ENCODE measurements at places on chromosomes 7 and 10.
A peak's percentile ranks its signal among the peaks of the same experiment; 100 is the strongest.

DNA sequence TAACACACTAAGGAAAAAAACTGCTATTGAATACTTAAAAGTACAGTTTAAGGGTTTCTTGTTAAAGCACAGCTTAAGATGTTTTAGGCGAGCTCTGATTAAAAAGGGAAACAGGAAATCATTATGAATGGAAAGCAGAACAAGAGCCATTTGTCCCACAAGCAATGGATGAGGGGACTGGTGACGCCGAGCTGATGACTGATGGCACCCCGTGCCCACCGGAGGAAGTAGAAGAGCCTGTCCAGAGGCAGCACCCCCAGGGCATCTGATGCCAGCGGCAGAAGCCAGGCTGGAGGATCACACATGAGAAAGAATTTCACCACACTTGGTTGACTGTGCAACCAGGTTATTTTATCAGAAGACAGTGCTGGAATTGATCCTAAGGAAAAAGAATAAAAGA is 15.0 kb upstream of the INSIG1 start:
- no peak for DNase-seq

GRCh38 chr10:104127411-104127810 is 5.4 kb downstream of the SFR1 start:
- no peak for DNase-seq

- DNase-seq: no peak
These were observed 34.3 kb downstream of the TPST1 start for GRCh38 chr7:66239467-66239856.

DNA sequence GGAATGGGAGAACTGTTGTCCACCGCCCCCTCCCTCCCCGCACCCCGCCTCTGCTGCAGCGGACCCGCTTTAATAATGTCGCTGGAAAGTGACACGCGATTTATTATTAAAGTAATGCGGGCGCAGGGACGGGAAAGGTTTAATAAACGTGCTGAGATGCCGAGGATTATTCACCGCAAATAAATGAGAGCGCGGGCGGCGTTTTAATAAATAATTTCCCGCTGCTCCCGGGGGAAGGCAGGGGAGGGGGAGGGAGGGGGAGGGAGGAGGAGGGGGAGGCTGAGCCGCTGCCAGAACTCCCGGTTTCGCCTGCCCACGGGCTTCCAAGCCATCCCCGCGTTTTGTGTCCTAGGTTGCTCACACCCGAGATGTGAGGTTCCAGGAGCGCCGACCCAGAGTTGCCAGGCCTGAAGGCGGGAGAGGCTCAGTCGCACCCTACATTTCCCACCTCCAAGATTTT is 5.1 kb downstream of the KAZALD1 start:
- DNase-seq: no peak

GRCh38 chr7:13615679-13616078 is 373.8 kb downstream of the ETV1 start:
- no peak for DNase-seq

DNA sequence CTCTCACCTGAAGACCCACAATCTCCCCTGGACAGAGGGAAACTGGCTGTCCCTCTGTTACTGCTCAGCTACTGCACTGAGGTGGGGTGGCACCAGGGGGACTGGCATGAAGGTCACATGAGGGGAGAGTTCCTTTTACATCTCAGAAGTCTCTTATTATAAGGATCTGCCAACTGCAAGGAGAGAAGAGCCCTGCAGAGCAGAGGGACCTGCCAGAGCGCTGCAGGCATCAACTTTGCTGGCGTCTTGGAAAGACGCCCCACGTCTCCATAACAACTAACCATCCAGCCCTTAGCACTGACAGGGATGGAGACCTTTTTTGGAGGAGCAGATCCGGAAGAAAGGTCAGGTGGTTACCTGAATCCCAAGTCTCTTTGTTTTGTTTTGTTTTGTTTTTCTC is 218.6 kb downstream of the KCNMA1 start:
- no peak for DNase-seq

GRCh38 chr10:126060261-126060931 is 164.0 kb downstream of the FANK1 start:
- no peak for DNase-seq

DNA sequence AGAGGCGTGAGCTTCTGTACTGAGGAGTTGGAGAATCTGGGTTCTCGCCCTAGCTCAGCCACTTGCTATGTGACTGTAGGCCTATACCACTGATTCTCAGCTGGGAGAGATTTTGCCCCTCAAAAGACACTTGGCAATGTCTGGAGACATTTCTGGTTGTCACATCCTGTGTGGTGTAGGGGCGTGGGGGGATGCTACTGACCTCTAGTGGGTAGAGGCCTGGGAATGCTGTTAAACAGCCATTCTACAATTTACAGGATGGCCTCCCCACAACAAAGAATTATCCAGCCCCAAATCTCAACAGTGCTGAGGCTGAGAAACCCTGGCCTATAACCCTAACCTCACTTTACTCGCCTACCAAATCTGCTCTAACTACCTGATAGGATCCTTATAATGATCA is 58.8 kb upstream of the GAD2 start:
- DNase-seq: no peak

- no peak for DNase-seq
These were observed 376.3 kb downstream of the IPMK start for GRCh38 chr10:57891201-57892006.

- no peak for DNase-seq
These were observed 76.4 kb upstream of the LRRC17 start for GRCh38 chr7:102836191-102836919.

GRCh38 chr10:20858292-20859124 is 38.6 kb downstream of the NEBL start:
- DNase-seq: no peak

DNA sequence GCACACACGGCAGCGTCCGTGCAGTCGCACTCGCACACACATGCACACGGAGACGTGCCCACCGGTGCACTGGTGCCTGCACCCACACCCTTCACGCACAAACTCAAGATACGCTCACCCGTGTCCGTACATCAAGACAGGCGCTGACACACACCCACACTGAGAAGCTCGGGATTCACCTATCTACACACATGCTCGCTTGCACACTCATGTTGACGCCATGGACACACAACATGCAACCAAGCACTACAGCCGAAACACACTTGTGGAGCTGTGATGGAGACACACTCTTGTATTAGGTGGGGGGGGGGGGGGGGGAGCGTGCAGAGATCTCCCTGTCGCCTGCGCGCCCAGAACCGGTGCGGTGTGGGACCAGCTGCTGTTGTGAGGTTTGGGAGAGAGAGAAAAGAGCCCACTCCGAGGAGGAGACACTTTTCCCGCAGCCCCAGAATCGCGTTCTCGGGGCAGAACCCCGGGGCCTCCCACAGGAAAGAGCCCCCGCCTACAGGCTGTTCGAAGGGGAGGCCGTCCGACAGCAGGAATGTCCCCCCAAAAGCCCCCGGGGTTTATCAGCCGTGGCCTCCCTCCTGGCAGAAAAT is 605 bp upstream of the NFKB2 start:
- peak; percentile 54 for DNase-seq

DNA sequence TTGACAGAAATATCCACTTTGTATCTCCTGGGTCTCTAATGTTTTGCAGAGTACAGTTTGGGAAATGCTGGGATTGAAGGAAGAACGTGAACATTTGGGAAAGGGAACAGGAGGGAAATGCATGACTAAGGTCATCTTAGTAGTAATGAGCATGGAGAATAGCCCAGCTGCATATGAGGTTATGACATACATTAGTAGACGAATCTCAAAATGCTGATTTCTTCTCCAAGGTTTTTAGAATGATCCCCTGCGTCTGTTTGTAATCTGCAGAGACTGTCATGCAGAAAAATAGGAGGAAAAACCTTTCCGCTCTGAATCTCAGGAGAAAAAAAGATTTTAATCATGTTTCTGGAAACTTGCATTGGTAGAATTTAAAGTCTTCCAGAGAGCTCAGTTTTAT is 133.6 kb downstream of the PPP1R9A start:
- DNase-seq: no peak

DNA sequence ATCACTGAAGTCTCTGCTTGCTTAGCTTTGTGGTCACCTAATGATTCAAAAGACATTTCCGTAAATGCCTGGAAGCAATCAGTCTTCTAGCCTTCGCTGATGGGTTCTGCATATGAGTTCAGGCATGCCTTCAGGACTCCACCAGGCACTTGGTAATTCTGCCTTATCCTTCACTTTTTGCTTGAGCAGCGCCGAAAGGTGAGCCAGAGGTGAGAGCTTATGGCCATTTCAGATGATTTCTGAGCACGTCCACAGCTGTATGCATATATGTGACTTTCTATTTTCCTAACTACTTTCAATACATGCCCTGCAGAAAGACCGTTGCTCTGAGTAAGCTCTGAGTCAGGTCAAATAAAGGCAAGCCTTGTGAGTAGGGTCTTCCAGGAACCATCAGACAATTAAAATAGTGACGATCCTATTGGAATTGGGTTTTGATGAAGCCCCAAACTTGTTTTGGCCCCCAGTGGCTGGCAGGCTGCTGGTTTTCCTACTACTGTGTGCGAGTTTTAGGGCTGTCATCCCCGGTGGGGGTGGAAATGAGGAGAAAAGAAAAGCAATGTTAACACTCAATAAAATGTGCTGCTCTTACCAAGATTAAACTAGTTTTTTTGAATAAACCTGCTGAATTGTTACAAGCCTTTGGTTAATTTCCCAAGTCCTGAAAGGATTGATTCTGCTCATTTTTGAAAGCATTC is 154.4 kb upstream of the AKR1E2 start:
- DNase-seq: no peak

GRCh38 chr7:97694355-97694754 is 37.5 kb upstream of the TAC1 start:
- DNase-seq: no peak

DNA sequence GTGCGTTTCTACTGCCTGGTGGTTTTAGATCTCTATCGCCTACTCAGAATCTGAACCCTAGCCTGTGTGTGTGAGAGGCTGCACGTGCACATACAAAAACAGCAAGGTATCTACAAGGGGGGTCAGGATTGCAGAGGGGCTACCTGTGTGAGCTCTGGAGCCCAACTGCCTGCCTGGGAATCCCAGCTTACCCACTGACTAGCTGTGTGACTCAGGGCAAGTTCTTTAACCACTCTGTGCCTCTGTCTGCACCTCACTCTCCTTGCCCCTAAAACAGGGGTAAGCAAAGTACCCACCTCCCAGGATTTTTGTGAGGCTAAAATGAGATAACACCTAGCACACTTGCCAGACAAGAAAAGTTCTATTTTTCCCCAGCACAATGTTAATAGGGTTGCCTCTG is 32.5 kb downstream of the DLG5 start:
- DNase-seq: no peak

DNA sequence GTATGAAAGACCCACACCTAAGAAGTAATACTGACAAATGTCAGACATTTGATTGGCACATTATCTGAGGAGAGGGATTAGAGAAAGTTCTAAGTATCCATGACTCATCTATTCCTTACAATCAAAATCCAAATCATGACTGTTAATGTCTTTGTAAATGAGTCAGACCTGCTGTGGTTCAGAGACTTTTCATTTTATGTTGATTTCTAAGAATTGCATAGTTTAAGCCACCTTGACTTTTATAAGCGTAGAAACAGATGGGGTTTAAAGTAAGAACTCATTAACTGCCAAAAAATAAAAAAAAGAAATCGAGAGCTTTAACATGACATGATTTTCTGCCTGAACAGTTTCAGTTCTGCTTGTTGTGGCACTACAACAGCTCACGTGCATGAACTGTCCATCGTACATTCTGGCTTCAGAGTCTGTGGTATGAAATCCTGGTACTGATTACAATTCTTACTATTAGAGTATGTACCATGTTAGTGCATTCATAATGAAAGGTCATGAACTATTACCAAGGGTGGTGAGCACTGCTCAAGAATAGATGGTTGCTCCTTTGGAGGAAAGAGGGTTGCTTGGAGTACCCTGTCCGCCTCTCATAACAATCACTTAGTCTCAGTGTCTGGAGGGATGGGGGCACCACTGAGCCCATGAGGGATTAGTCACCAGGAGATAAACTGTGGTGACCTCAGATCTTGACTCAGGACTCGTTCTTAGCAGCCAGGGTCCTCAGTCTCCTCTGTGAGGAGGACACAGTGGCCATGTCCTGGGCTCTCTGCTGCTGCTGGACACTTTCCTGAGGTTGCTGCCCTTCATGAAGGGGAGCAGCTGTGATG is 42.2 kb downstream of the ACSM6 start:
- DNase-seq: no peak

DNA sequence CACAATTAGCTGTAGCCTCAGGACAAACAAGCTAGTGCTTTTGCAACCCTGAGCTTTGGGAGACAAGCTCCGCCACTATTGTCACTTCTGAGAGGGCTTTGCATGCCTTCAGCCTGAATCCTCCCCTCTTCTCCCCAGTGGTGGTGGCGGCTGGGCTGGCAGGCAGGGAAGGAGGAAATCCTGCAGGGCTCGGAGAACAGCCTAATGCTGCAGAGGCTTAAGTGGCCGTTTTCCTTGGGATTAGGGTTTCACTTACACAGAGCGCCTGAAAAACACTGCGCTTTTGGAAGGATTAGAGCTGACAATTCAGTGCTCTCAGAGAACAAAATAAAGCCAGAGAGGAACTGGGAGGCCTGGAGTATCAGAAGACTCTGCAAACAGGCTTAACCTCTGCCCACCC is 71.3 kb downstream of the PAX2 start:
- DNase-seq: no peak

GRCh38 chr10:48477616-48478015 is 127.3 kb downstream of the ARHGAP22 start:
- DNase-seq: no peak

DNA sequence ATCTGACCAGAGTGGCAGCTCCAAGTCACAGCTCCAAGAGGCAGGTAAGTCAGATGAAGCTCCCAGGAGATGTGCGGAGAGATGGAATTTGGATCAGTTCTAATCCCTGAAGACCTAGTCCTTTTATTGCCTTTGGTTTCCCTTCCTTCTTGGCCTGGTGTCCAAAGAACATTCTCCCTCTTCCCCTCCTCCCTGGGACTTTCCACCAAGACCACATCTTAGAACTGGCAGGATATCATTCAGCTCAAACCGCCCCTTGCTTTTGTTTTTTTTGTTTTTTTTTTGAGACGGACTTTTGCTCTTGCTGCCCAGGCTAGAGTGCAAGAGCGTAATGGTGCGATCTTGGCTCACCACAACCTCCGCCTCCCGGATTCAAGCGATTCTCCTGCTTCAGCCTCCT is 190.8 kb downstream of the GFRA1 start:
- no peak for DNase-seq

- no peak for DNase-seq
These were observed 1.3 kb upstream of the GBX1 start for GRCh38 chr7:151168787-151169162.

GRCh38 chr10:112369495-112370423 is 4.2 kb upstream of the ACSL5 start:
- DNase-seq: no peak

- no peak for DNase-seq
These were observed 176.4 kb downstream of the ELFN1 start for GRCh38 chr7:1846331-1847065.

GRCh38 chr7:108456845-108457540 is 757 bp upstream of the NRCAM start:
- DNase-seq: no peak

- no peak for DNase-seq
These were observed 245.5 kb upstream of the NRP1 start for GRCh38 chr10:33579996-33580395.

- no peak for DNase-seq
These were observed 247.5 kb downstream of the THSD7A start for GRCh38 chr7:11584406-11585031.
